ENCODE measurements at places on chromosomes 11 and 22.

GRCh38 chr11:120709808-120710207, 198.3 kb downstream of the GRIK4 start:
- no peak for DNase-seq

DNA sequence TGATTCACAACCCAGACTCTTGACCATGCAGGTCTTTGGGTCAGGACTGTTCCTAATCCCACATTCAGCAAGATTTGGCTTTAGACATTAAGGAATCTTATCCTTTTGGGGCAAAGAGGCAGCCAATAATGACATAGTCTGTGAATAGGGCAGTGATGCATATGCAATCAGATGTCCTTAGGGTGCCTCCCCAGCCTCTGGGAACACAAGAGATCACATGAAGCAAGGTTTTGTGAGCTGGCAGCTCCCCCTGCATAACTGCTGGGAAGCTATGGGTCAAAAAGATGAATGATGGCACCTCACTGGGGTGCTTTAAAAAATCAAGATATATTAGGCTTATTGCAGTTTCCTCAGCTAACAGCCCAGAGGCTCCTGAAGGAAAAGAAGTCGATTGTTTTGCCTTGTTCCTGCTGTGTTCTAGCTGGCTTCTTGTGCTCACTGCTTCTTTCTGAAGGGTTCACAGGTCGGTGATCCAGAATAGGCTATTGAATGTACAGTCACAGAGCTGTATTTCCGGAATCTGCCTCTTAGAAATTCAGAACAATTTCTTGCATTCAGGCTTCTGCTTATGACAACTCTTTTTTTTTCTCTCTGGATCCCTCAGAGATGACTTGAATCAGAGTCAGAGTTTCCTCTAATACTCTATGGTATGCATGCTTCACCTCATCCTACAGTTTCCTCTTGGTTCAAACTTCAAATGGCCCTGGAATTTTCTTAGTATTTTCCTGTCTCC, 31.7 kb downstream of the INSC start:
- no peak for DNase-seq

DNA sequence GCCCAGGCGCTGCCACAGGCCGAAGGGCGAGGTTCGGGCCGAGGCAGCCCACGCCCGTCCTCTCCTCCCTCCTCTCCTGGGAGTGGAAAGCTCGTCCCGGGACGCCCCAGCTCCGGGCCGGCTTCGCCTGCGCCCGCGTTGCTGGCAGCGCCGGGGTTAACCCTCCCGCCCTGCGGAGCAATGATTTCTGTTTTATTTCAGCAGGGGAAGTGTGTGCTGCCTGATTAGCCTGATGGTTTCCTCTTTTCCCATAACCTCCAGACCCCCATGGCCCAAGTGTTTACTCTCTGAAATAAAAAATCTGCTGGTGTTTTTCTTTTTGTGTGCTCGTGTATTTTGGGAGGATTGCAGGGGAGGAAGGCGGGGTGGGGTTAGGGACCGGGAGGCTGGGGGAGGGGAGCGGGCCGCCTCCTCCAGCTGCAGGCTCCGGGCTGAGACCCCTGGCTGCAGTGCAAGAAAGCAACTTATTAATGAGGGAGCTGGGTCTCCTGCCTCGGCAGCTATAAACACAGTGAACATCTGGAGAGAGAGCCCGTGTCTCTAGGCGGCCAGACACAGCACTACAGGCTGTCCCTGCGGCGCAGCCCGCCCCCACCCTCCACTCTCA, 38.6 kb downstream of the ETS1 start:
- DNase-seq = no peak

DNA sequence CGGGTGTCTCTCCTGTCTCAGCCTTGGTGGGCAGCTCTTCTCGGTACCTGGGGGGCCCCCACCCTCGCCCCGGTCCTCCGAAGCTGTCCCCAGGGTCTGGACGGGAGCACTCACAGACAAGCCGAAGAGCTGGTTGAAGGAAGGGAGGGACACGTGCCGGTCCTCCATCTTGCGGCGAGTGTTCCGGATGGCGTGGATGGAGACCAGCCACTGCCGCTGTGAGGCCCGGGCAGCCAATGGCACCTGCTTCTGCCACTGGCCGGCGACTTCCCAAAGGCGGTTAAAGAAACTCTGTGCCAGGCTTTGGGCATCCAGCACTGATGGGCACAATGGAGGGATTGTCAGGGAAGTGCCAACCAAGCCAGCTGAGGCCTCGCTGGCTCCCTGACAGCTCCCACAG, 18.7 kb downstream of the PPM1F start:
- no peak for DNase-seq

- no peak for DNase-seq
These were observed 46.7 kb upstream of the CCDC34 start for GRCh38 chr11:27409742-27410141.

DNA sequence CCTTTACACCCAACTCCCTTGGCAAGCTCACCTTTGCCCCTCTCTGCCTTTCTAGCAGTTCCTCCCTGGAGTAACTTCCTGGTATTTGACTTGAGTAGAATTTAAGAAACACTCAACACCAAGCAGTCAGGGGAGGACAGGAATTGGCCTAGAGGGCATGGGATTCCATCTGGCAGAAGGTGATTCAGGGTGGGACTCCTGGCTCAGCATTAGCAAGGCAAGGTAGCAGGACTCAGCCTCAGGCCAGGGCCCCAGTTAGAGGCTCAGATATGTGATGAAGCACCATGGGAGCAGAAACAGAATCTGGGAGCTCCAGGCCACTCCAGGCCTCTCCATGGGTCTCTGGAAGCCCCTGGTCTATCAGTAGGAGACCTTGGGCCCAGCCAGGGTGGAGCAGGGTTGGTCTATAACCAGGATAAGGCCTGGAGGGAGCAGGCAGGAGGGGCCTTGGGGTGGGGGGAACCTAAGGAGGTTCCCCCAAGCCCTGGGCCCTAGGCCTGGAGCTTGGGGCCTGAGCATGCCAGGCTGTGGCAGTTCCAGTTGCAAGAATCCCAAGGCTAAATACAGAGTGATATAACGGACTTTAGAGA, 148.2 kb downstream of the PARVA start:
- no peak for DNase-seq

GRCh38 chr11:86637988-86638387, 34.4 kb downstream of the ME3 start:
- no peak for DNase-seq

DNA sequence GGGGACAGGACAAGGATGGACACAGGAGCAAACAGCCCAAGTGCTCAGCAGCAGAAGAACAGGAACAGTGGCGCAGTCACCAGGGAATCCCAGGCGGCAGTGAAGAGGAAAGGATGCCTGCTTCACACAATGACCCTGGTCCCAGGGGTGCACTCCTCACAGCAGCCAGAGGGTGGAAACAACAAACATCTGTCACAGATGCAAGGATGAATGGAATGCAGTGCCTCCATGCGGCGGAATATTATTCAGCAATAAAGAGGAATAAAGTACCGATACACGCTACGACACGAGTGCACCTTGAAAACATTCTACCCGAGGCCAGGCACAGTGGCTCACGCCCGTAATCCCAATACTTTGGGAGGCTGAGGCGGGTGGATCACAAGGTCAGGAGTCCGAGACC, 12.7 kb downstream of the CSNK1E start:
- DNase-seq = no peak

DNA sequence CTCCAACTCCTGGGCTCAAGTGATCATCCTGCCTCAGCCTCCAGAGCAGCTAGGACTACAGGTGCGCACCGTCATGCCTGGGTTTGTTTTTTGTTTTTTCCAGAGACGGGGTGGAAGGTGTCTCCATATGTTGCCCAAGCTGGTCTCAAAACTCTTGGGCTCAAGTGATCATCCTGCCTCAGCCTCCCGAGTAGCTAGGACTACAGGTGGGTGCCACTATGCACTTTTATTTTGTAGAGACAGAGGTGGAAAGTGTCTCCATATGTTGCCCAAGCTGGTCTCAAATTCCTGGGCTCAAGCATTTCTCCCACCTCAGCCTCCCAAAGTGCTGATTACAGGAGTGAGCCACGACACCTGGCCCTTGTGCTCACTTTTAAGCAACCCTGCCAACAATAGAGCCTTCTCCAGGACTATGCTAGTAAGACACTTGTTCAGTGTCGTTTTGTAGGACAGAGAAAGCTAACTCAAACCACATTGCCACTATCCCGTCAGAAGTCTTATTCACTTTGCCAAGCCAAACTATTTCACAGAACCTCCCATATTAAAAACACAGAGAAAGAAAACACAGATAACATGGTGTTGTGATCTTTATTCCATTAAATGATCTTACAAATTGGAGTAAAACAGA, 9.4 kb upstream of the PLAAT3 start:
- no peak for DNase-seq

DNA sequence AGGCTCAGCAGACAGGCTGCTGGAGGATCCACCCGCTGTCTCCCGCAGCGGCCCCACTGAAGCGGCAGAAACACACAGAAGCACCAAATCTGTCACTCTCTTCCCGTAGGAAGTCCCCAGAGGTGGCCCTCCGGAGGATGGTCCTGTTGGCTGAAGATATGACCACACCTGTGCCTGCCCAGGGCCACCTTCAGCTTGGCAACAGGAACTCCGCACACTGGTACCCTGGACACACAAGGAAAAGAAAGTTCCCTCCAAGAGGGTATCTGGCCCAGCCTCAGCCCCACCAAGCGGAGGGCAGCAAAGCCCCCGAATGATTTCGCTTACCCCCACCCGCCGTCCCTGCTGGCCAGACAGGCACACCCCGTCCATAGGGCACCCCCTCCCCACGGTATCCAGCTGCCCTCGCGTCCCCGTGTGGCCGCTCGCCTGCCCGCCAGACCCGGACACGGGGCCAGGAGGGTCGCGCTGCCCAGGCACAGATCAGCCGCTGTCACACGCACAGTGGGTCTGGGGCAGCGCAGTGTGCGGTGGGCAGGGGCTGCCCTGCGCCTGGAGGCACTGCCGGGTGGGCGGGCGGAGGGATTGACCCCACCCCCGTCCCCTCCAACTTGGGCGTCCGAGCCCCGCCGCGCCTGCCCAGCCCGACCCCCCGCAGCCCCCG, 7.0 kb downstream of the RASSF7 start:
- no peak for DNase-seq

DNA sequence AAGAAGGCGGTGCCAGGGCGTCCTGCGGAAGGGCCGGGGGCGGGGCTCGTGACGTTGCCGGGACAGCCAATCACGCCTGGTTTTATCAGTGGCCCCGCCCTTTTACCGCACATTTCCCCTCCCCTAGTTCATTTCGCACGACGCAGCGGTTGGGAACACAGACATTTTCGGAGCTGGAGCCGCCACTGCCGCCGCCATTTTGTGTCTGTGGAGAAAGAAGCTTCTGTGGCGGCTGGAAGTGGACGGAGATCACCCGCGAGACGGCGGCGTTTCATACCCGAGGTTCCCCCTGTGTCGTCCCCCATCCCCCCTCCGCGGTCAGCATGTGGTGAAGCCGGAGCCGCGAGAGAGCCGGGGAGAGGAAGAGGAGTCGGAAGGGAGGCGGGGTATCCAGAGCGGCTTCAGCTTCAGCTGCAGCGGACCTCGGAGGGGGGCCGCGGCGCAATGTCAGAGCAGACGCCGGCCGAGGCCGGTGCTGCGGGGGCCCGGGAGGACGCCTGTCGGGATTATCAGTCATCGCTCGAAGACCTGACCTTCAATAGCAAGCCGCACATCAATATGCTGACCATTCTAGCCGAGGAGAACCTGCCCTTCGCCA, at the start of gene PCF11:
Gene PCF11, plus strand, starts transcription at position 136 of the 598 bp plus-strand sequence. Its CDS starts 309 bp downstream, at position 445.
- no peak for DNase-seq

- DNase-seq = no peak
These were observed 17.9 kb downstream of the ARHGEF12 start for GRCh38 chr11:120354068-120354467.

- peak; percentile 22 for DNase-seq
These were observed 1263.6 kb upstream of the RAG2 start for GRCh38 chr11:37861671-37862070.

DNA sequence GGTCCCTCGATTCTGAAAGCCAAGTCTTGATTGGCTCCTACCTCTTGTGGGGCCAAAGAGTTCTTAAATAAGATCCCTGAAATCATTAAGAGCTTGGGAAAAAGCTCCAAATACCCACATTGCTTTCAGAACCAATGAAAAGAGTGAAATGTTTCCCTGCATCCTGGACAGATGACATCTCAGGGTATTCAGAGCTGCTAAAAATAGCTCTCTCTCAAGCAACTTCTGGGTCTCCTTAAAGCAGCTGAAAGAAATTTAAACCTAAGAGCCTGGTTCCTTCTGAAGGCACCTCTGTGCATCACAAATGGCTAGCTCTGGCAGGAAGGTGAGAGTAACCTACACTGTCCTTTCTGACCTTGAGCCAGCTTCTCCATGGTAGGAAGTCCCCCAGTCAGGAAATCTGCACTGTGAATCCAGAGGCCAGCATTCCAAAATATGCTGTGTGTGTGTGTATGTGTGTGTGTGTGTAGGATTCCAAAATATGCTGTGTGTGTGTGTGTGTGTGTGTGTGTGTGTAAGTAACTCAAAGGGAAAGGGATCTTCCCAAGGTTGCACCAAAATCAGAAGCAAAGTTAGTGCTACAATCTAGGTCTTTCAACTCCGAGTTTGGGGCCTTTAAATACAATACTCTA, 50.1 kb downstream of the RELT start:
- DNase-seq = no peak

DNA sequence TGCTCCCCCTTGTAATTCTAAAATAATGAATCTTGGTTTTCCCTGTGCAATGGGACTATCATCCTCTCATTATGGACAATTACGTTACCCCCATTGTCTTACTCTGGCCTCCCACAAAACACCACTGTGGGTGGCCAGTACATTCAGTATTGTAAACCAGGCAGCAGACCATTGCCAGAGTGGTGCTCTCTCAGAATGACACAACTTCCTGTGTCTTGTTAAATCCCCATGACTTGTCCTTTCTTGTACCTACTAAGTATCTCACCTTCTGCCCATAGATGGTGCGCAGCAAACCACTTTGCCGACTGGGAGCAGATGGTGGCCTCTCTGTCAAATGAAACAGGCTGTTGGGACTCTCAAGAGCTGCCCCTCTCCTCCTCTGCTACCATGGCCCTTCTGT, 287.1 kb upstream of the RAG2 start:
- no peak for DNase-seq

DNA sequence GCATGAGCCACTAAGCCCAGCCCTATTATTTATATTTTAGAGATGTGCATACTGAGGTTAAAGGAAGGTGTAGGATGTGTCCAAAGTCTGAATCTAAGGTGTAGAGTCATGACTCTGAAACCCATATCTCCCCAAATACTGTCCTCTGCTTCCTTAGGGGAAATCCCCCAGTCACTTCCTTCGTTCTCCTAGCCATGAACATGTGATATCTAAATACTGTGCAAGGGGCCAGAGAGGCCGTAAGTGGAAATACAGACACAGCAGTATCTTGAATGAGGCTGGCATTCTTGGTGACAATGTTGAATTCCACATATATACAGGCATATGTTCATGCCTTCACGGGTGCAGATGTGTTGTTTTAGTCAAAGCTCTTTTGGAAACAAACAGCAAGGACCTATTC, 21.3 kb upstream of the PATZ1 start:
- no peak for DNase-seq

- DNase-seq = no peak
These were observed 19.5 kb downstream of the TAB1 start for GRCh38 chr22:39419096-39419495.

- no peak for DNase-seq
These were observed 23.1 kb upstream of the ATXN10 start for GRCh38 chr22:45648301-45649117.

GRCh38 chr22:21865041-21865440, 2.4 kb downstream of the MAPK1 start:
- DNase-seq = no peak
